NCI-H774 (cell line): ENCODE measurements at places on chromosomes 12 and 14.

- DNase-seq: peak; percentile 29
These were observed 5.3 kb downstream of the BHLHE41 start for GRCh38 chr12:26119391-26119989.

GRCh38 chr12:24705216-24705615, 243.7 kb downstream of the BCAT1 start:
- DNase-seq: no peak

GRCh38 chr14:22464422-22465142, 124.4 kb downstream of the DAD1 start:
- no peak for DNase-seq

DNA sequence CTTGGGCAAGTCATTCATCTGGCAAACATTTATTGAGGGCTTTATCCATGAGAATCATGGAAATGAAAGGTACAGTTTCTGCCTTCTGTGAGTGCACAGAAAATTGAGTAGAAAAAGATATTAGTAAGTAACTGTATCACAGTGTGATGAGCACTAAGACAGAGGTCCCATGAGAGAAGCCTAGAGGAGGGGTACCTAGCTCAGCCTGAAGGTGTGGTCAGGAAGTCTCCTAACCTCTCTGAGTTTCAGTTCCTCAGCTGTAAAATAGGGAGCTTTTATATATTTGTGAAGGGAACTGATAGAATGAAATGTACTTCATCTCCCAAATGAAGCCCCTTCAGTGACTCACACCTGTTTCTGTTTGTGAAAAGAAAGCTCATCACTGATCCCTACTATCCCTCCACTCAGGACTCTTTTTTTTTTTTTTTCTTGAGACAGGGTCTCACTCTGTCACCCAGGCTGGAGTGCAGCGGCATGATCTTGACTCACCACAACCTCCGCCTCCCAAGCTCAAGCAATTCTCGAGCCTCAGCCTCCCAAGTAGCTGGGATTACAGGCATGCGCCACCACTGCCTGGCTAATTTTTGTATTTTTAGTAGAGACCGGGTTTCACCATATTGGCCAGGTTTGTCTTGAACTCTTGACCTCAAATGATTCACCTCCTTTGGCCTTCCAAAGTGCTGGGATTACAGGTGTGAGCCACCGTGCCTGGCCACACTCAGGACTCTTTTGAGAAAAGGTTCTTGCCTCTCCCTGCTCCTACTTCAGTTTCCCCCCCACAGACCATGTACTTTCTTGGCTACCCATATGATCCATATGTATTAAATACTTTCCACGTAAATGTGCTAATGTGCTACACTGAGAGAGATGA, 93.7 kb upstream of the FUT8 start:
- no peak for DNase-seq

- DNase-seq: no peak
These were observed 29.5 kb downstream of the BMP4 start for GRCh38 chr14:53927171-53927570.

GRCh38 chr14:65961004-65961403, 525.2 kb upstream of the CCDC196 start:
- no peak for DNase-seq

GRCh38 chr14:104749111-104749649, 3.8 kb upstream of the SIVA1 start:
- peak; percentile 23 for DNase-seq

GRCh38 chr12:11134305-11134704, at the start of gene TAS2R30:
TSS of gene TAS2R30 (minus strand) at chr12:11134644. CDS start at chr12:11134244, 400 bp downstream.
- no peak for DNase-seq

DNA sequence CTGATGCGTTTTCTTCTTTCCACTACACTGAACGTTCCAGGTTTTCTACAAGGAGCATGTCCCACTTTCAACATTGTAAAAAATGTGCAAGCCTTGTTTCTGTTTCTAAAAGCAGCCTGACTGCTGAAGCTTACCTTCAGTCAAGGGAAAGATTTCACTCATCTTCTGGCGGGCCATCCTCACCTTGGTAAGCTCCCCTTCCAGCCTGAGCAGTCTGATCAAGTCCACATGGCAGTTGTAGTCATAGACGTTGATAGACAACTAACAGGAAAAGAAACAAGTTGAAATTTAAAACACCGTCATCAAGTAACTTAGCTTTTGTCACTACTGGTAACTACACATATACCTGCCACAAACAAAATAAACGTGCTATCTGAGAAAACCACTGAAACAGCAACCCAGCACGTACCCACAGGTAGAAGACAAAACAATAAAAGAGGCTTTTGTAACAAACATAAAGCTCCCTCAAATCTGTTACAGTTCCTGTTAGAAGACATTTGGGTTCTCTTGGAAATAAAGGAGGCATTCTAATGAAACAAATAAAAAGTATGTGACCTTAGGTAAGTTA, 11.9 kb downstream of the SART3 start:
- DNase-seq: no peak

- DNase-seq: peak; percentile 8
These were observed 72.8 kb upstream of the NPAS3 start for GRCh38 chr14:32865827-32866376.

DNA sequence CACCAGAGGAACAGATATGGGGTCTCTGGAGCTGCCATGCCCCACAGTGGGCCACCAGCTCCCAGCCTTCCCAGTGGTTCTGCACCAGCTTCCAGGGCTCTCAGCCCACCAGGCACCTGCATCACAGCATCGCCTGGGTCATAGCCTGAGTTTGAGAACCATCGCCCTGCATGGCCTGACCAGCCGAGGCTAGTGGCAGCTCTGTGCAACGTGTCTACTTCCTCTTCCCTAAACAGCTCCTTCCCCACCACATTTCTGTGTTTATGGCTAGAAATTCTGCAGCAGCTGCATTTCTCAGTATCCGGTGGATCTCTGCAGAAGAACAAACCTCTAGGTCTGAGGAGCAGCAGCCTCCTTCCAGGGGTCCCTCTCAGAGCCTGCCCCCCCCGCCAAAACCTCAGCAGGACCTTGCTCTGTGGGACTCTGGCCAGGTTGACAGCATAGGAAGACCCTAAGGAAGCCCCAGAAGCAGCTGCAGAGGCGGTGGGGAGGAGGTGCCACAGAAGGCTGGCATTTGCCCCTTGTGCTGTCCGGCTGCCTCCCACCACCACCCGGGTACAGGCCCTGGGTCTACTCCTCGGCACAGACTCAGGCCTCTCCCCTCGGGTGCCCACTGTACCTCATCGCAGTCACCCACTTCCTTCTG, 47.7 kb downstream of the PSMA6 start:
- DNase-seq: no peak

DNA sequence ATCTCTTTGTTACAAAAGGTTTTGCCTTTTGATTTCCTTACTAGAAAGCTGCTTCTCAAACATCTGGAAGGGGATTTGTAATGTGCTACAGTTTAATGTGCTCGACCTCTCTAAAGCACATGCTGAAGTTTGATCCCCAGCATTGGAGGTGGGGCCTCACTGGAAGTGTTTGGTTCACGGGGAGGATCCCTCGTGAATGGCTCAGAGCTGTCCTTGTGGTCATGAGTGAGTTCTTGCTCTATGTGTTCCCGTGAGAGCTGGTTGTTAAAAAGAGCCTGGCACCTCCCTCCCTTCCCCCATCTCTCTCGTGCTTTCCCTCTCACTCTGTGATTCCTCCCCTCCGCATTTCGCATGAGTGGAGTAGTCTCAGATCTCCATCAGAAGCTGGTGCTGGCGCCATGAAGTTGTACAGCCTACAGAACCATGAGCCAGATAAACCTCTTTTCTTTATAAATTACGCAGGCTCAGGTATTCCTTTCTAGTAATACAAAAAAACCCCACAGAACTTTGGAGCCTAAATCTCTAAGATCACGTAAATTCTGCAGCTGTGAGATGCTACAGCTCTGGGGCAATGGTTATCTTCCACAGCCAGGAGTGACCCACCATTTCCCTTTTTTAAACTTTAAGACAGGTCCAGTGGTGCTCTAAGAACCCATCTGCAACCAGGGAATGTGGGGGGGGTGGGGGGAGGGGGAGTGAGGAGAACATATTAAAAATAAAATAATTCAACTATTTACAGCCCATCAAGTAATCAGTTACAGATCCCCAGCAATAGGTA, 214.4 kb downstream of the FOXN3 start:
- DNase-seq: no peak

DNA sequence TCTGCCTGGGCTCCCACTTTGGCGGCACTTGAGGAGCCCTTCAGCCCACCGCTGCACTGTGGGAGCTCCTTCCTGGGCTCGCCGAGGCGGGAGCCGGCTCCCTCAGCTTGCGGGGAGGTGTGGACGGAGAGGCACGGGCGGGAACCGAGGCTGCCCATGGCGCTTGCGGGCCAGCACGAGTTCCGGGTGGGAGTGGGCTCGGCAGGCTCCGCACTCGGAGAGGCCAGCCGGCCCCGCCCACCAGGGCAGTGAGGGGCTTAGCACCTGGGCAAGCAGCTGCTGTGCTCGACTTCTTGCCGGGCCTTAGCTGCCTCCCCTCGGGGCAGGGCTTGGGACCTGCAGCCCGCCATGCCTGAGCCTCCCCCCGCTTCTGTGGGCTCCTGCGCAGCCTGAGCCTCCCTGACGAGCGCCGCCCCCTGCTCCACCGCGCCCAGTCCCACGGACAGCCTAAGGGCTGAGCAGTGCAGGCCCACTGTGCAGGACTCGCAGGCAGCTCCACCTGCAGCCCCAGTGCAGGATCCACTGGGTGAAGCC, 44.6 kb downstream of the R3HDM2 start:
- DNase-seq: no peak

DNA sequence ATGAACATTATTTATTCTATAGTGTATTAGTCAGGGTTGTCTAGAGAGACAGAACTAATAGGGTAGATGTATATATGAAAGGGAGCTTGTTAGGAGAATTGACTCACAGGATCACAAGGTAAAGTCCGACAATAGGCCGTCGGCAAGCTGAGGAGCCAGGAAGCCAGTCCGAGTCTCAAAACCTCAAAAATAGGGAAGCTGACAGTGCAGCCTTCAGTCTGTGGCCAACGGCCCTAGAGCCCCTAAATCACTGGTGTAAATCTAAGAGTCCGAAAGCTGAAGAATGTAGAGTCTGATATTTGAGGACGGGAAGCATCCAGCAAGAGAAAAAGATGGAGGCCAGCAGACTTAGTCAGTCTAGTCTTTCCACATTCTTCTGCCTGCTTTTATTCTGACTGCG, 912.2 kb downstream of the FLRT2 start:
- no peak for DNase-seq

- DNase-seq: no peak
These were observed 33.8 kb downstream of the VRK1 start for GRCh38 chr14:96830946-96831345.

DNA sequence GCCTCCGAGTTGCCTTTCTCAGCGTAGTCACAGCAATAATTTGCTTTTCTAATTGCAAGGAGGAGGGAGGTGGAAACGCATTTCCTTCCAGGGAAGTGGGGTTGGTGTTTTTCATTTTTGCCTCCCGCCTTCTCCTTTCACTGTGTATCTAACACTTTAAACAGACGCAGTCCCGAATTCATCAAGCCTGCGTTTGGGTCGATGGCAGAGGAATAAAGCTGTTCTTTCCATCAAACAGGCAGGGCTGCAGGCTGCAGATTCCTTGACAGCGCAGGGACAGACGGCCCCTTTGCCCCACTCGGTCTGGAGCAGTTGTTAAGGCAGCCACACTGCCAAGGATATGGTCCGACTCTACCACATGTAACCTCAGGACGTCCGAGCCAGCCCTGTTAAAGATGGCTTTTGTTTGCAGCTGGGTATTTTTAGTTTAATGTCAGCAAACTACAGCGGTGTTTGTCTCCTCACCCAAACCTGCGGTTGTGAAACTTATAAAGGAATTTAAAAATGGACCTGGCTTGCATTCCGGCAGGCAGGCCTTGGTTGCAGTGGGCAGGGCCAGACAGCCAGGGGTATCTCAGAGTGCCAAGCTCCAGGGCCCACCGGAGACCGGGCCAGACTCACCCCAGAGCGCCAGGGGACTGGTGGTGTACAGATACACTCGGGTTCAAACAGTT, 2.1 kb downstream of the CHST11 start:
- no peak for DNase-seq

DNA sequence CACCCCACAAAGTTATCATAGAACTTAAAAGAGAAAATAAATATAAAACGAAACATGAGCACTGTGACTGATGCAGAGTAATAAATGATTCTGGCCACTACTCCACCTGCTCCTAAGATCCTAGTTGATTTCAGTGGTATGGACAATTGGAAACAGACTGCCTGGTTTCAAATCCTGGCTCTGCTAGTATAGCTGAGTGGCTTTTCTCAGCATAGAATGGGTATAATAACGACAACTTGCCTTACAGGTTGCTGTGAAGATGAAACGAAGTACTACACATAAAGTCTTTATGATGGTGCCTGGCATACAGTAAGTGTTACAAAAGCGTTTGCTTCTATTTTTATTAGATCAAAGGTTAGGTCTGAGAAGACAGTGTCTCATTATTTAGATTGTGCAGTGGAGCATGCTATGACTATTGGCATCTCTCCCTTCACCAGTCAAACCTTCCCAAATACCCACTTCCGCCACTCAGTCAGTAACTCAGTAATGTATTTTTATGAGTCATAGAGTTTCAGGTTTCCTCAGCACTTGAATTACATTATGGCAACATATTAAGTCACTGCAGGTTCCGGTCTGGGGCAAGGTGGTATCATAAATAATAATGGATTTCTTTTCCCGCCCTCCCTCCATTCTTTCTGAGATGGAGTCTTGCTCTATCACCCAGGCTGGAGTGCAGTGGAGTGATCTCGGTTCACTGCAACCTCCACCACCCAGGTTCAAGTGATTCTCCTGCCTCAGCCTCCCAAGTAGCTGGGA, 29.7 kb upstream of the NR2C1 start:
- no peak for DNase-seq

GRCh38 chr12:71194657-71195056, 36.9 kb upstream of the TSPAN8 start:
- DNase-seq: peak; percentile 41

DNA sequence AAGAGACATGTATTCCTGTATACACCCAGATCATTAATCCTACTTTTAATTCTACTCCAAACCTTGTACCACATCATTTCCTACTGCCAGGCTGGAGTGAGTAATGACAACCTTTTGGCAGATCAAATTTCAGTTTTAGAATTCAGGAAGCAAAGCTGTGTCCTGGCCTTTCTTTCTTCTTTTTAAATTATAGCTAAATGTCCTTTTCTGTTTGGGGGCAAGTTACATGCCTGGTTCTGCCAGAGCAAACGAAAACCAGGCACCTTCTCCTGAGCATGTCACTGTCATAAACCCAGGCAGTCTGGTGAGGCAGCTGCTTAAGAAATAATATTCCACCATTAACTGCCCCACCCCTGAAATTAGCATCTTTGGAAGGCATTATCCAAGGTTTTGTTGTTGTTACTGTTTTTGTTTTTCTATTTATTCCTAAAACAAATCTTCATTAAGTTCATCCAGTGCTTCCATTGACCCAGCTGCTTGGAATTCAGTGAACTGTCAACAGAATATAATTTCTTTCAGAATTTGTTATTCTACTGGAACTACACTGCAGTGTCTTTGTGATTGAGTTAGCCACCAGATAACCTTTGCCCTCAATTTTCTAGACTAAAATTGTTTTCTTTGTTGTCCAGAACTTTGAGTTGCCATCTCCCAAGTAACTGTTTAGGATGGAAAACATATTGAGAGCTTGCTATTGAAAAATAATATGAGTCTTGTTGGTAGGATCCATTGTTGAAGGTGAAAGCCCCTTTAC, 33.2 kb downstream of the SAMD4A start:
- no peak for DNase-seq

GRCh38 chr14:104722938-104723650, 935 bp upstream of the ADSS1 start:
- no peak for DNase-seq

- DNase-seq: no peak
These were observed 29.4 kb upstream of the SLC38A1 start for GRCh38 chr12:46298261-46298660.

- DNase-seq: no peak
These were observed 498 bp downstream of the RACGAP1 start for GRCh38 chr12:50024805-50025186.

- no peak for DNase-seq
These were observed 30.0 kb upstream of the WSCD2 start for GRCh38 chr12:108099073-108099472.
